Caco-2 (cell line): ENCODE measurements at places on chromosomes 4 and X. TPM values are rescaled to one million over a fixed set of nuclear protein-coding genes. Genes with fewer than 3 reads are reported as not detected.

GRCh38 chr4:110344165-110344564 lies 131.8 kb upstream of the ENPEP start:
- DNase-seq = peak; percentile 50

GRCh38 chr4:169121861-169122382 lies 111.9 kb upstream of the CBR4 start:
- no peak for DNase-seq

Gene GPRIN3
- total RNA-seq = 0.02 and 0.05 TPM in 2 replicates

GRCh38 chr4:101596781-101597552 lies 193.6 kb upstream of the BANK1 start:
- no peak for DNase-seq

DNA sequence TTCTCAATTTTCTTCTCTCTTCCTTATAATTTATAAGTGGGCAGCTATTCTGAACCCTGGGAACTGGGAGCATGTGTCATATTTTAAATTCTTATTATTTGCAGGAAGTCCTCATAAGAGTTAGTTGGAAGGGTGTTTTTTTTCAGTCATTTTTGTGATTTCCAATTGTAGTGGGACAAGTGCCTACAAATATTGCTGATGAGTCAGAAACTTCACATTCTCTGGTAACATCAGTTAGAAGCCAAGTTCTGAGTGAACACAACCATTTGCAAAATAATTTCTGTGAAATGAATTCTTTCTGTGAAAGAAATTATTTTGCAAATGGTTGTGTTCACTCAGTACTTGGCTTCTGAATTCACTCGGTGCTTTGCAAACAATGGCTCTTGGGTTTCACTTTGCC lies 20.8 kb upstream of the NWD2 start:
- no peak for DNase-seq

- DNase-seq = peak; percentile 19
These were observed 45.9 kb upstream of the WDR1 start for GRCh38 chr4:10162341-10163000.

DNA sequence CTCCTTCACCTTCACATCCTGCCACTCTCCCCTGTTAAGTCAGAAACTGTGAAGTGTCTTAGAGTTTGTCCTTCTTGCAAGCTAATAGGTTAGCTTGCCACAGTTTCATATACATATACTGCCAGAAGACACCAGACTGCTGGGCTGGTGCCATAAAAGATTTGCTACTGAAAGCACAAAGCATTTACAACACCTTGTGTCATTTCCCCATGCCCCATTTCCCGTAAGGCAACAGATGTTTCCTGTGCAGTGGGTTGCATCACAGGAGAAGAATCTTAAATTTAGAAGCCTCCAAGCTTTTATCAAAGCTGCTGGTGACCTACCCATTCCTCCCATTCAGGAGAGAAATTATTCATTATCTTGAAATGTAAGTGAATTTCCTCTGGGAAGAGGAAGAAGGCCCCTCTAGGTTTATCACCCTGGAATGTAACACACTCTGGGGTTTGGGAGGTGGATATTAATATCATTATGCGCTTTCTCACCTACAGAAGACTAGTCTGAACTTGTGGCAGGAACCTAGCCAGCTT lies 34.5 kb upstream of the RAB33B start:
- DNase-seq = no peak

Gene TRMT2B
- 23.6 and 28.1 TPM in 2 replicates for total RNA-seq

- peak; percentile 41 for DNase-seq
These were observed 64.8 kb downstream of the GLRA3 start for GRCh38 chr4:174764105-174764729.

- no peak for DNase-seq
These were observed 10.2 kb downstream of the ARAF start for GRCh38 chrX:47571215-47571614.

DNA sequence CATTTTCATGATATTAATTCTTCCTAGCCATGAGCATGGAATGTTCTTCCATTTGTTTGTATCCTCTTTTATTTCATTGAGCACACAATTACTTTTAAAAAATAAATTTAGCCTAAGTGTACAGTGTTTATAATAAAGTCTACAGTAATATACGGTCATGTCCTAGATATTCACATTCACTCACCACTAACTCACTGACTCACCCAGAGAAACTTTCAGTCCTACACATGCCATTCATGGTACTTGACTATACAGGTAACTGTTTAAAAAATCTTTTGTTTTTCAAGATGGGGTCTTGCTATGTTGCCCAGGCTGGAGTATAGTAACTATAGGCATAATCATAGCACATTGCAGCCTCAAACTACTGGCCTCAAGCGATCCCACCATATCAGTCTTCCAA lies 348.1 kb downstream of the RAPGEF2 start:
- DNase-seq = no peak

DNA sequence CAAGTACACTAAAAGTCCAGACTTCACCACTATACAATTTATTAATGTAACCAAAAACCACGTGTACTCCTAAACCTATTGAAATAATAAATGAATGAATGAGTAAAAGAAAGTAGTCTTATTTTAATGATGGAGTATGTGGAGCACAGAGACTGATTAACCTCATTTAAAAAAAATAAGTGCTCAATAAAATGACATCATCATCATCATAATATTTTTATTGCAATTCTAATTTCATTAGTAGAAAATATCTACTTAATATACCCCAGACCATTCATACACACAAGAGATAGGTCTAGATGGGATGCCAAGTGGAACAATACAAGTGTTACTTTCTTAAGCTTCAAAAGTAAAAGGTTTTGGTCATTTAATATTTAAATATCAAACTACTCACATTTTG lies 133.1 kb downstream of the ASB9 start:
- DNase-seq = no peak

- DNase-seq = no peak
These were observed 32.8 kb upstream of the MAGEA4 start for GRCh38 chrX:151879856-151880255.

DNA sequence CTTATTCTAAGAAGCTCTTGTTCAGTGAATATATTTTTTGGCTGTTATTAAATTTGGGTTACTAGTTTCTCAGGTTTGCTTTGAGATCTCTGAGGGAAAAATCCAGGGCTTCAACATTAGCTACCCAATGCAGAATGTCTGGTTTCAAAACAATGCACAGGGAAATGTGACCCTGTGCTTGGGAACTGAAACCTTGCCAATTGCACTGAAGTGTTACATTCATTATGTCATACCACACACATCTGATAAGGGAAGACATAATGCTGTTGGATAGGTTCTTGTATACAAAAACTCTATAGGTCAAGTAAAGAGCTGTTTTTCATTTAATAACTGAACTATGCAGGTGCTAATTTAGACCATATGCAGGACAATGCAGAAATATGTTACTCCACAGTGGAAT lies 345.3 kb upstream of the BMP3 start:
- no peak for DNase-seq

DNA sequence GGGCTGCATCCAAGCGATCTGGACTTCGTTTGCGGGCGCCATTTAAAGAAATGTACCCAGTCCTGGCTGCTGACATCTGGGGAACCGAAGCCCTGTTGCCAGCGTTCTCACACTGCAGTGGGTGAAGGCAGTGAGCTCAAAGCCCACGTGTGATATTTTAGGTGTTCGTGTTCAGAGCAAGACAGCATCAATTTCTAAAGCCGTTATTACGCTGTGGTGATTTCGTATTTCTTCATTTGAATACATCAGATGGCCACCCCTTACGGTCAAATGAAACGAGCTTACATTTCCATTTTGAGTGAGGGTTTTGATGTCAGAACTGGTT lies 376 bp upstream of the C4orf36 start:
- DNase-seq = no peak

- DNase-seq = no peak
These were observed 33.2 kb downstream of the HTT start for GRCh38 chr4:3107691-3108121.

DNA sequence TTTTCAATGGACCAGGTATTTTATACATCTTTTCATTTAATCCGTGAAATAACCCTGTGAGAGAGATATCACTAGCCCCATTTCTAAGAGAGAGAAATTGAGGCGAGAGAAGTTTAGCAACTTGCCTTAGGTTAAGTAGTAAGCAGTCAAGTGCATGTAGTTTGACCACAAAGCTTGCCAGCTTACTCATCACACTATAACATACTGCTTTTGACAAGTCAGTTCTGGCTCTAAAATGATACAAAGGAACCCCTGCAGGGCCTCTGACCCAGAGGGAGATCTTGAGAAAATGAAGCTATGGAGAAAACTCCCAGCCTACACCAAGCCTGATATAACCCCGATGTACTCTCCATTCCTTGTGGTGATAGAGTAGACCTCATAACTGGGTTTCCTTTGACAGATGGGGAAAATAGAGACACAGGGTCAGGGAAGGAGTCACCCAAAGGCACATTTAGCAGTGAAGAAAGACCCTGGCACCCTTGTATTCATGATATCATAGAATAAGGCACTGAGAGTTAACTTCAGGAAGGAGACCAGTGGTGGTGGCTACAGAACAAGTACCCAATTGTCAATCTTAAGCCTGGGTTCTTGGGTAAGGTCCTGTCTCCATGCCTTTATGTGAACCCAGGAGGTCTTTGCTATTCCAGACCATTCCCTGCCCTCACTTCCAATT lies 60.2 kb upstream of the MSN start:
- DNase-seq = no peak

- DNase-seq = no peak
These were observed 164.9 kb downstream of the DCTD start for GRCh38 chr4:182752158-182752910.

Gene KIAA1210
- total RNA-seq = not detected in 2 replicates

Gene C4orf50
- total RNA-seq = not detected in 2 replicates

DNA sequence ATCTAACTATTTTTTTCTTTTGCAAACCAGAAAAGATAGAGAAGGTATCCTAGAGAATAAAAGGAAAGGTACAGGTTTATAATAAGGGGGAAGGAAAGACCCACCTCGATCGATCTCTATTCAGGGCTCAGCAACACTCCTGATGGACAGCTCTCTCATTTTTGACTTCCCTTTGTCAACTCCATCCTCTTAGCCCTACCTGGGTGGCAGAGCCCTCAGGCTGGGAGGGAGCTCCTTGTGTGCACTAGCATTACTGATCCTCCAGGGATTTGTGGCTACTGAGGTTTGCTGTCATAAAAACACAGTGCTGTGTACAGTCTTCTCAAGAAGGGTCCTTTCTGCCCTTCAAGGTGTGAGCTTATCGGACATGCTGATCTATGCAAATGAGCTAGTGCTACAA lies 111.0 kb downstream of the MID1 start:
- no peak for DNase-seq

Gene CCDC149
- 0.95 and 1.7 TPM in 2 replicates for total RNA-seq

GRCh38 chr4:11691236-11691635 lies 262.5 kb upstream of the HS3ST1 start:
- no peak for DNase-seq

- DNase-seq = no peak
These were observed 87.9 kb downstream of the PDK3 start for GRCh38 chrX:24553011-24553410.

Gene TENT5D
- total RNA-seq = not detected in 2 replicates

Gene GAGE12J
- total RNA-seq = not detected in 2 replicates

Gene ATP7A
- 3.1 and 3.6 TPM in 2 replicates for total RNA-seq

Gene DRD5
- total RNA-seq = not detected in 2 replicates

- DNase-seq = peak; percentile 70
These were observed 17.0 kb downstream of the GASK1B start for GRCh38 chr4:158155656-158156356.

Gene IL2
- not detected in 2 replicates for total RNA-seq

DNA sequence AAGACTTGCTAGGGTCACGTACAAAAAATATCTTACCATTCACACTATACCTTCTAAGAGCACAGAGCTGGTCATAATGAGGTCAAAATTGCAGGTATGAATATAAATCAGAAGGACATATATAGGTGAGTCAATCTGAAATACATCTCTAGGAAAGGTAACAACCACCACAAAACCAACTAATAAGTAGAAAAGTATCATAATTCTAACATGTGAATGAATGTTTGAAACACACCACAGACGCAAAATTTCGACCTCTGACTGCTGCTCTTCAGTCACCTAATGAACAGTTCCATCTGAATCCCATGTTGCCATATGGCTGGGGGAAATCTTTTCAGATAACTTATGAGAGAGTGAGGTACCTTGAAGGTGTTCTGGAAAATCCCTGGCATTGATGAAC lies 22.1 kb downstream of the STAP1 start:
- DNase-seq = no peak

GRCh38 chr4:15931451-15932210 lies 6.9 kb downstream of the FGFBP1 start:
- no peak for DNase-seq

- no peak for DNase-seq
These were observed 153.8 kb upstream of the RAPGEF2 start for GRCh38 chr4:158949099-158949498.

- no peak for DNase-seq
These were observed 67.4 kb downstream of the ZNF182 start for GRCh38 chrX:47936224-47936939.

- DNase-seq = no peak
These were observed 66.9 kb upstream of the PCDH7 start for GRCh38 chr4:30653291-30653690.

GRCh38 chrX:11619441-11619840 lies 46.3 kb downstream of the ARHGAP6 start:
- DNase-seq = no peak

DNA sequence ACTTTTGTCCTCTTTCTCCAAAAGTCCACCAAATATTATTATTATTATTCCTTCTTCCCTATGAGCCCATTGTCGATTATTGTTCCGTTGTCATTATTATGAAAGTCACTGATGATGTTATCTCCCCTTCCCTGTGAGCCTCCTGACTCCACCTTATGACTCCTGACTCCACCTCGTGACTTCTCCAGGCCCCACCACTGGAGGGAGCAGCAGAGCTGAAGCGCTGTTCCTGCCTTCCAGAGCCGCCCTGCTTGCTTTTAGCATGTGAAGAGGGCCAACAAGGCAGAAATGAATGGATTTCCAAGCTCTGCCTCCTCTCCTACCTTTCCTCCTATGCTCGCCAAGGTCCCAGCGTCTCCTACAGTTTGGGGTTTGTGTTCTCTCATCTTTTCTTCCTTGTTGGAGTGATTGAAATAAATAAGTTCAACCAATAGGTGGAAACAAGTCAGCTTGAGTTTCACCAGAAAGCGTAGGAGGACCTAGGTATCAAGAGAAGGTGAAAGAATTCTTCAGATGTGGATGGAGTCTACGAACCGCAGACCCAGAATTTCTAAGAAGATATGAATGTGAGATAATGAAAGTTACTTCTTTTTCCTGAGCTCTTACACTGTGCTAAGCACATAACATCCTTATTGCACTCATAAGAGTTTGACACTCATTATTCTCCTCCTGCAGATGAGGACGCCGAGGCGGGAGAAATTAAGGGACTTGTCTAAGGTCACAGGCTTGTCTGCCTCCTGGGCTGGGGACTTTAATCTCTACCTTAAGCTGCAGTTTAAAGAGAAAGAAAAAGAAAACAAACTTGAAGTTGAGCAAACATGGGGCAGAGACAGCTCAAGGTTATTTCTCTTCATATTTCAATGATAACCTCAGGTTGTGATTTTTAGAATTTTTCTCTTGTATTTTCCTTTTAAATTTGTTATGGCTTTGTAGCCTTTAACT lies 26.1 kb downstream of the IGSF1 start:
- peak; percentile 43 for DNase-seq

GRCh38 chr4:169062897-169063244 lies 52.8 kb upstream of the CBR4 start:
- no peak for DNase-seq

- DNase-seq = peak; percentile 6
These were observed 65.3 kb upstream of the FAM120C start for GRCh38 chrX:54248309-54248708.
